ENCODE measurements at places on chromosomes 13 and 19.

GRCh38 chr19:16327911-16328823 lies 3.5 kb downstream of the KLF2 start:
- DNase-seq = peak; percentile 9

DNA sequence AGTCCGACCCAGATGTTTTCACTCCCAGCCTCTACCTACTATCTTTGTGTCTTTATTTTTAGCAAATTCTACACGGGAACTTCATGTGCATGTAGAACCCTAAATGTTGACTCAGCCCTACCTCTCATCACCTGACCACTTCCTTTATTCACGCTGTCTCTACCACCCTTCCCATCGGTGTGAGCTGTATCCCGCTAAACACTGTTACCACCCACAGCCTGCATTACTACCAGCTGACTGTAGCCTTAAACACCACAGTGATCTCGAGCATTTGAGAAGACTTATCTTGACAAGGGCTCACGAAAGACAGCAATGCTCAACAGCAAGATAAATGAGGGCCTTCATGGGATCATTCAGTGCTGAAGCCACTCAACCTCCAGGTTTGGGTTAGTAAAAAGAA lies 15.1 kb downstream of the NCR1 start:
- no peak for DNase-seq

DNA sequence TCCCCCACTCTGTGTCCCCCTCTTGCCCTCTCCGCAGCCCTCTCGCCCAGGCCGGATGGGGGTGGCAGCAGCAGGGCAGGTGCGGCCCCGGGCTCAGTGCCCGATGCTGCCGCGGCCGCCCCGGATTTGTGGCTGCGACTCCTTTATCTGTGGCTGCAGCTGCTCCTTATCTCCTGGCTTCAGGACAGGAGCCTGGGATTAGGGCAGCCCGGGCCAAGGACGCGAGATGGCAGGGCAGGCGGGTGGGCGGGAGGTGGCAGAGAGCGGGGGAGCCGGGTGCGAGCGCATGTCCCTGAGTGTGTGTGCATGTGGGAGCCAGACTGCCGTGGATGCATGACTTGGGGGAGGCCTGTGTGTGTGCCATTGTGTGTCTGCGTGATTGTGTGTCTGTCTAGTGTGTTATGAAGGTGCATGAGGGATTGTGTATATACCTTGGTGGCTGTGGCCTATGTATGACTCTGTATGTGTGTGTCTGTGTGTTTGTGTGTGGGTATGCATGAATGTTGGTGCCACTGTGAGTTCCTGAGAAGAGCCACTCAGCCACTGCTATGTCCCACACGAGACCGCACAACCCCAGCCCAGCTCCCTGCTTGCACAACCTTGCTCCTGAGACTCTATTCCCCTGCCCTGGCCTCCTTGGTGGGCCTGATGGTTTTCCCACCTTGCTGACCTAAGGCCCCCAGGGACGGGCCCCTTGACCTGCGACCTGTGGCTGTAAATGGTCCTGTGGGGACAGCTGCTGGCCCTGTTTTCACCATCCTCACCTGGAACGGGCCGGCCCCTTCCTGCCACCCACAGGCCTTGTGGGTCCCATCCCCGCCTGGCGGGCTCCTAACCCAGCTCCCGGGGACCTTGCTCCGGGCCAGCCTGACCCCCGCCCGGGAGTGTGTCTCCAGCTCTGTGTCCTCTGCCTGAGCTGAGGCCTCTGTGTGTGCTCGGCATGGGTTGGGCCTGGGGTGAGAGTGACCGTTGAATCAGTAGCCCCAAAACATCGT lies 5.3 kb upstream of the NRTN start:
- DNase-seq = no peak

DNA sequence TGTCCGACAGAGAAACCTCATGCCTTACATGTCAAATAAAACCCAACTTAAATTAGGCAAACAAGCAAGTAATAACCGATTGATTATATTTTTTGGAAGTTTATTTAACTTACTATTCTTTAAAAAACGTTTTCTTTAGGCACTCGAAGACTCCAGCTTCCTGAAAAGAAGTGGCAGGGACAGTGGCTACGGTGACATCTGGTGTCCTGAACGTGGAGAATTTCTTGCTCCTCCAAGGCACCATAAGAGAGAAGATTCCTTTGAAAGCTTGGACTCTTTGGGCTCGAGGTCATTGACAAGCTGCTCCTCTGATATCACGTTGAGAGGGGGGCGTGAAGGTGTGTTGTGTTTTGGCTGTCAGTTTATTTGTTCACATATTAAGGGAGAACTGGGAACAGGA lies 164.4 kb downstream of the LMO7 start:
- DNase-seq = no peak

- DNase-seq = no peak
These were observed 28.2 kb downstream of the ELL start for GRCh38 chr19:18493440-18494266.

DNA sequence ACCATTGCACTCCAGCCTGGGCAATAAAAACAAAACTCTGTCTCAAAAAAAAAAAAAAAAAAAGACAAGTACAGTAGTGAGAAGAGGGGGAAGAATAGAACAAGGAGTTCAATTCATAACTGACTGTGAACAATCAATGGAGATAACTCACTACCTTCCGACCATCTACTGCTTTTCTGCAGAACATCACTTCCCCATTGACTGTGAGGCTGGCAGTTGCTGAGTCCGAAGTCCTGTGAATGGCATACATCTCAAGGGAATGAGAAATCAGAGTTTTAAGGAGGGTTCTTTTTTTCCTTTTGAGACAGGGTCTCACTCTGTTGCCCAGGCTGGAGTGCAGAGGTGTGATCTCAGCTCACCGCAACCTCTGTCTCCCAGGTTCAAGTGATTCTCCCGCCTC lies 11.2 kb downstream of the ZNF565 start:
- DNase-seq = no peak

DNA sequence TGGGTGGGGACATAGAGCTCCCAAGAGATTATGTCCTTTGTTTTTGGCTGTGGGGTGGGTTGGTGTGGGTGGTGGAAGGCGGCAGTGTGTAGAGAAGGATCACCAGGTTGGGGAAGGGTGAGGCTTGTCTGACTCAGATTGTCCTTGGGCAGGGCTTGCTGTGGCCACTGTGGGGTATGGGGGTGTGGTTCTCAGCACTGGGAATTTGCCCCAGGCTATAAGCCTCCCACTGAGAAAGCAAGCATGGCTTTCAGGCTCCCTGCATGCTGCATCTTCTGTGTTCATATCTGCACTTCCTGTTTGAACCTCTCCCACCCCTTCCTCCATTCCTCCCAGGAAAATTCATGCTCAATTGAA lies 34.9 kb downstream of the DNAJC15 start:
- DNase-seq = no peak

DNA sequence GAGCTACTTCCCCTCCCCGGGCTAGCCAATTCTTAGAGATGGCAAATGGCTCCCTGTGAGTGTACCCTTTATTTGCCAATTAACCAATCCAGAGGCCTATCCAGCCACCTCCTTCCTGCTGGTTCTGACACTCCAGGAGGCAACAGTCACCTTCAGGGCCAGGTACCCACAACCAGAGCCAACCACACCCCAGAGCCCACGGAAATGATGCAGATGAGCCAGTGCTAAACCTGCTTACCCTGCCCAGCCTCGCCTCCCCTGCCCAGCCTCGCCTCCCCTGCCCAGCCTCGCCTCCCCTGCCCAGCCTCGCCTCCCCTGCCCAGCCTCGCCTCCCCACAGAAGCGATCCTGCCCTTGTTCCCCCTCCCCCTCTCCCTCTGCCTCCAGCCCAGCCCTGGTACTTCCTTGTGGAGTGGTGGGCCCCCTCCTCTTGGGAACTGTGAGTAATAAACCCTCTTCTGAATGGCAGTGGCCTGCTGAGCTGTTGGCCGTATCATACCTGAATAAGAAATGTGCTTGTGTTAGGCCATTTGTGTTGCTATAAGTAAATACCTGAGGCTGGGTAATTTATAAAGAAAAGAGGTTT lies 173.8 kb upstream of the RNF113B start:
- DNase-seq = no peak

GRCh38 chr13:74145249-74145975 lies 11.2 kb upstream of the KLF12 start:
- DNase-seq = no peak

DNA sequence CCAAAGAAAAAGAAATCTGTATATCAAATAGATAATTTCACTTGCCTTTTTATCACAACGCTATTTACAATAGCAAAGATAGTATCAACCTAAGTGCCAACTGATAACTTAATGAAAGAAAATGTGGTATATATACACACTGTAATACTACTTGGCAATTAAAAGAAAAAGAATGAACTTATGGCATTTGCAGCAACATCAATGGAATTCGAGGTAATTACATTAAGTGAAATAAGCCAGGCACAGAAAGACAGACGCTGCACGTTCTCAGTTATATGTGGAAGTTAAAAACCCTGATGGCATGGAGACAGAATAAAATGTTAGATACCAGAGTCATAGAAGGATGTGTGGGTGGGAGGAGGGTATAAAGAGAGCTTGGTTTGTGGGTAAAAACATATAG lies 1260.5 kb upstream of the PCDH9 start:
- DNase-seq = no peak

DNA sequence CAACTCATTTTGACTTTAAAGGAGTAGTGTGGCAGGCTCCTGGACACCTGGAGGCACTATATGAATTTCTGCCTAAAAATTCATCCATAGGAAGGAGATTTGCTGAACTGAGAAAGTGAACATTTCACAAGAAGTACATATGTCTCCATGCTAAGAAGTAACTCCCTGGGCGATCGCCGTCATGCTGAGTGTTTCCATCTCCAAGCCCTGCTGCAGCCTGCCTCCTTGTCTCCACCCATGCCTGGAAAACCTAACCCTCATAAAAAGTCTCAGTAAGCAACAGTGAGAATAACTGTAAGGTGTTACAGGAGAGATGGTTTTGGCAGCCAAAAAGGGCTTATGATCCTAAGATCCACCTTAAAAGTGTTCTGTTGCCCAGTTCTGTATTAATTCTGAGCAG lies 251.3 kb downstream of the SHISA2 start:
- no peak for DNase-seq

DNA sequence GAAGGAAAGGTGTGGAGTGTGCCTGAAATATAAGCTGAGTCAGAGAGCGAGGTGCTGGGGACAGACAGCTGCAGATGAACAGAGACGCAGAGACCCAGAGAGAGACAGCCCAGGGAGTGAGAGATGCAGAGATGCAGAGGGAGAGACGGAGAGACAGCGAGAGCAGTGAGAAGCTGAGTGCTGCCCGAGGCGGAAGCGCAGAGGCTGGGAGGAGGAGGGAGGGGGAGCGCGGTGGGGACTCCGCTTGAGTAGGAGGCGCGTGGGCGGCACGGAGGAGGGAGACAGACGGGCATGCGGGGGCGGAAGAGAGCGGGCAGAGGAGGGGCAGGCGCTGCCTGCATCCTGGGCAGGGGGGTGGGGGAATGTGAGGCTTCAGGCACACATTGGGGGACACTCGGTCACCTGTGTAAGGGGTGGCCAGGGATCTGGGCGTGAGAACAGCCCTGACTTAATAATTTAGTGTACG lies 25.7 kb downstream of the SLC8A2 start:
- no peak for DNase-seq

DNA sequence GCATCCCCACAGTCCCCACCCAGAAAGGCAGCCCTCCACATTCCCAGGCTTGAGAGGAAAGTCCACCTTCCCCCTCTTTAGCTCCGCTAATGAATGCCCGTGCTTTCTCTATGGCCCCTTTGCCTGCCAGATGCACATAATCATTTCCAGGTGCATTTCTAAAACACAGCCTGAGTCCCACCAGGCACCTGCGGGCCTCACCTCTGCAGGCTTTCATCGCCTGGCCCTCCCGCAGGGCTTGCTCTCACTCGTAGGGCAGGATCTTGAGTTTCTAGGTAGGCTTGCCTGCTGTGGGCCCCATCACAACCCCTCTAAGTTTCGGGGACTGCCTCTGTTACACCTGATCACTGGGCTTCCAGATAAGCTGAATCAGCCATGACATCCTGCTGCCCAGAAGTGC lies 173.6 kb downstream of the ZNF536 start:
- no peak for DNase-seq

GRCh38 chr13:109654341-109655205 lies 131.8 kb downstream of the IRS2 start:
- no peak for DNase-seq

GRCh38 chr13:45331692-45332035 lies 9.3 kb downstream of the TPT1 start:
- no peak for DNase-seq

DNA sequence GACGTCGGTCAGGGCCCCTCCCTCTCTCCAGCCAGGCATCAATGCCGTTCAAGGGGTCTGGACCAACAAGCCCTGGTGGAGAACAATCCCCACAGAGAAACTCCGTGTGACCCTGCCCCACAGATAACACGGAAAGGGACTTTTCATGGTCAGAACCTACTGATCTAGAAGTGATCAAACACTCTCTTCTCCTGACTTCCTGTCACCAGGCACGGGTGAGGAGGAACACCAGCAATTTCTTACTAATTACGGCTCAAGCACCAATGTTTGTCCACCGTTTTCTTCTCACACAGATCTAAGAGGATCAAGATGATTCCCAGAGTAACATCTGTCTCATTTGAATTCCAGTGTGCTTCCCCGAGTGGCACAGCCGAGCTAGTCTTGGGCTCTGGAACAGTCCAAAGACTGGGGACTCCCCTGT lies 11.8 kb downstream of the RASA3 start:
- DNase-seq = no peak

DNA sequence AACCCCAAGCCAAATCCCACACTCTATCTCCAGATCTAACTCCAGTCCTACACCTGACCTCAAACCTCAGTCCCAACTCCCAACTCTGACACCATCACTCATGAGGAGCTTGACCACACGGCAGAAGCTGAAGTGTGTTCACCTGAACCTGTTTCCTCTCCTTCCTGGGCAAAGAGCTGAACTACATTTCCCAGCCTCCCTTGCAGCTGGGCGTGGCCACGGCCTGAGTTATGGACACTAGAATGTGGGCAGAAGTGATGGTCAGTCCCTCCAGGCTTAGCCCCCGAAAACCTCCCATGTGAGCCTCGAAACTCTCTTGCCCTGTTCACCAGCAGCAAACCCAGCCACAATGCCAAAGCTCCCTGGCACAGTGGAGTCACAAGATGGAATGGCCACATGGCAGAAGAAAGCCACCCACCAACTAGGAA lies 19.5 kb upstream of the MEIS3 start:
- DNase-seq = no peak

GRCh38 chr13:24834902-24835510 lies 71.0 kb downstream of the RNF17 start:
- no peak for DNase-seq

DNA sequence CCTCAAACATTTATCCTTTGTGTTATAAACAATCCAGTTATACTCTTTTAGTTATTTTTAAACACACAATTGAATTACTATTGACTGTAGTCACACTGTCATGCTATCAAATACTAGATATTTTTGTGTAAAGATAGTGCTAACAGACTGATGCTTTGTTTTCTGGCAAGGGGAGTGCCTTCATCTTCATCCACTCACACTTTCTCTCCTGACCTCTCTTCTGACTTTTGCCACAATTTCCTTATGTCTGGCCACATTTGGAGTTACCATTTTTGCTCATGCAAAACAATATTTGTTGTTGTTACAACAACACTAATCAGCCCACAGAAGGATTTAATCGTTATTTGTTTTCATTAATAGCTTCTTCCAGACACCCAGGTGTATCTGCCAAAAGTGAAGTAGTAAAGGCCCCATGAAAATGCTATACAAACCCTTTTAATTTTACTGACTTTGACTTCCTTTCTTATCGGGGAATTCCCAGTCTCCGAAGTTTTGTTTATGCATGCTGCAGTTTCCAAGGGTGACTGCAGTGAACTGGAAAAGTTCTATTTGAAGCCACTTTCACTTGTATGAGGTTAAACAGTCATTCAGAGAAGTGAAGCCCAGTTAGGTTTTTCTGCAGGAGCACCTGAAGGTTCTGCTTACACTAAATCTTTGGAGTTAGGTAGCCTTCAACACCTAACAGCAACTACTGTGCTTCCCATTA lies 66.1 kb upstream of the FRY start:
- no peak for DNase-seq

- no peak for DNase-seq
These were observed 2.3 kb downstream of the TULP2 start for GRCh38 chr19:48896191-48896720.
